ENCODE measurements at places on chromosomes 6 and 20. TPM values are rescaled to one million over a fixed set of nuclear protein-coding genes. Genes with fewer than 3 reads are reported as not detected.
A peak's percentile ranks its signal among the peaks of the same experiment; 100 is the strongest.

GRM1 gene
- not detected for total RNA-seq

RFX6 gene
- not detected for total RNA-seq

LRRC73 gene
- 0.29 TPM for total RNA-seq

RAET1L gene
- not detected for total RNA-seq

C6orf141 gene
- 25.9 TPM for total RNA-seq

MMP24 gene
- total RNA-seq: 0.80 TPM

SMIM8 gene
- 17.9 TPM for total RNA-seq

SEMG1 gene
- not detected for total RNA-seq

GUCA1A gene
- total RNA-seq: not detected

- DNase-seq: no peak
These were observed 33.1 kb downstream of the ATP9A start for GRCh38 chr20:51734876-51735720.

GRCh38 chr20:35320396-35321126 lies 28.3 kb upstream of the FAM83C start:
- no peak for DNase-seq

DNA sequence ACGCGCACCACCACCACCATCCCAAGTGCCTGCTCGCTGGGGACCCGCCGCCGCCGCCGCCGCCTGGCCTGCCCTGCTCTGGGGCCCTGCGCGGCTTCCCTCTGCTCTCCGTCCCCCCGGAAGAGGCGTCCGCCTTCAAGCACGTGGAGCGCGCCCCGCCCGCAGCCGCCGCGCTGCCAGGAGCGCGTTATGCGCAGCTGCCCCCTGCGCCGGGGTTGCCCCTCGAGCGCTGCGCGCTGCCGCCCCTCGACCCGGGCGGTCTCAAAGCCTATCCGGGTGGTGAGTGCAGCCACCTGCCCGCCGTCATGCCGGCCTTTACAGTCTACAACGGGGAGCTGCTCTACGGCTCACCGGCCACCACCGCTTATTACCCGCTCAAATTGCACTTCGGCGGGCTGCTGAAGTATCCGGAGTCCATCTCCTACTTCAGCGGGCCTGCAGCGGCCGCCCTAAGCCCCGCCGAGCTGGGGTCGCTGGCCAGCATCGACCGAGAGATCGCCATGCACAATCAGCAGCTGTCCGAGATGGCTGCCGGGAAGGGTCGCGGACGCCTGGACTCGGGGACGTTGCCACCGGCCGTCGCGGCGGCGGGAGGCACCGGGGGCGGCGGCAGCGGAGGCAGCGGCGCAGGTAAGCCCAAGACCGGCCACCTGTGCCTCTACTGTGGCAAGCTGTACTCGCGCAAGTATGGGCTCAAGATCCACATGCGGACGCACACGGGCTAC lies 7.2 kb downstream of the PRDM13 start:
- no peak for DNase-seq

DNA sequence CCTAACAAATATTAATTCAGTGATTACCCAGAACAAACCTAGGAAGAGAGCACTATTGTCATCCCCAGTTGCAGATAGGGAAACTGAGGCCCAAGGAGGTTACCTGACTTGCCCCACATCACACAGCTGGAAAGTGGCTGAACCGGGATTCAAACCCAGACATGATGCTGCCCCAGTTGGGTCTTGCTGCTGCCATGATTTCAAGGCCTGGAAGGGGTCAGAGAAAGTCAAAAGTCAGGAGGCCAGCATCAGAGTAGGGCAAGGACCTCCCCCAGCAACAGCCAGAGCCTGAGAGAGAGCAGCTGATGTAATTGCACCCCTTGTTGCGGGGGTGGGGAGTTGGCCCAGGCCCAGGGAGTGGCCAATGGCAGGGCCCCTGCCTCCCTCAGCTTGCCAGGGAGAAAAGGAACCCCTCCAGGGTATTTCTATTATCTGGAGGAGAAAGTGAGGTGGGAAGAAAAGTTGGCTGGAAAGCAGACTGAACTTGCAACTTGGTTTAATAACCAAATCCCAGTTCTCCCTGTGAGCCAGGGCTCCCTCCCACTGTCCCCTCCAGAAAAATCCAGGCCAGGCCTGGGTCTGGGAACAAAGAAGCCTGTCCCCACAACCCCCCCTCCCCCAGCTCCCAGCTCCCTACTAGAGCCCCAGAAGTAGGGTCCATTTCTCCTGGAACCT lies 83.6 kb downstream of the MRPL14 start:
- DNase-seq: no peak

- no peak for DNase-seq
These were observed at the start of gene LTA for GRCh38 chr6:31572041-31572911. Gene LTA (plus strand): TSS chr6:31572289. CDS start chr6:31572743, 454 bp downstream.

DNA sequence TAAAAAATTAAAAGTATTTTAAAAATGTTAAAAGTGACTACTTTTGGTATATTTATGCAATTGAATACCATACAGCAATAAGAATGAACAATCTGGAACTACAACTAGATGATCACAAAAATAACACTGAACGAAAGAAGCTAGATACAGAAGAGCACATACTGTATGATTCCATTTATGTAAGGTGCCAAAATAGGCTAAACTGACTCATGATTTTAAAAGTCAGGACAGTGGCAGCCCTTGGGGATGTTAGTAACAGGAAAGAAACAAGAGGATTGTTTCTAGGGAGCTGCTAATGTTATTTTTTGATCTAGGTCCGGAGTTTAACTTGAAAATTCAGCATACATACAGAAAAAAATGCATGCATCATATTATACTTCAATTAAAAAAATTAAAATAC lies 42.3 kb downstream of the KIF13A start:
- no peak for DNase-seq

DNA sequence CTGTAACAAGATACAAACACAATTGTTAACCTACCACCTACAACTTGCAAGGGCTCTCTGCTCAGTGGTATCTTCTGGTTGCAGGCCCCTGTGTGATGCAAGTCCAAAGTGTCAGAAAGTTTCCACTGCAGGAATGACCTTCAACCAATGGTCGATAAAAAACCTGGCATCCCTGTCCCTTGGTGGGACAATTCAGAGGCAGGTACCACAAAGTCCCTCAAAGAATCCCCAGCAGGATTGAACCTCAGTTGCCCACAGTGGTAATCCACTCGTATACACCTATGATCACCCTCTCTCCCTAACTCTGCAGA lies 15.9 kb downstream of the GLO1 start:
- no peak for DNase-seq

DNA sequence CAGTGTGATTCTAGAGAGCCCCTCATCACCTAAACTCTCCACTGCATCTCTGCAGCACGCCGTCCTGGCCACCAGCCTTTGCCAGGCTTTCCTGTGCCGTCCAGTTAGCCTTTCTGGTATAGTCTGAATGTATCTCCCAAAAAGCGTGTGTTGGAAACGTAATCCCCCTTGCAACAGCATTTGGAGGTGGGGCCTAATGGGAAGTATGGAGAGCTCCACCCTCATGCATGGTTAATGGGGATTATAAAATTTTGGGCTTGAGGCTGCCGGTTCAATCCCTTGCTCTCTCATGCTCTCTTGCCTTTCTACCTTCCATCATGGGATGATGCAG lies 53.4 kb downstream of the NEDD9 start:
- DNase-seq: no peak

GRCh38 chr6:159043947-159044346 lies 844 bp downstream of the TAGAP start:
- no peak for DNase-seq

GRCh38 chr6:106383573-106383972 lies 23.1 kb downstream of the CRYBG1 start:
- no peak for DNase-seq

DNA sequence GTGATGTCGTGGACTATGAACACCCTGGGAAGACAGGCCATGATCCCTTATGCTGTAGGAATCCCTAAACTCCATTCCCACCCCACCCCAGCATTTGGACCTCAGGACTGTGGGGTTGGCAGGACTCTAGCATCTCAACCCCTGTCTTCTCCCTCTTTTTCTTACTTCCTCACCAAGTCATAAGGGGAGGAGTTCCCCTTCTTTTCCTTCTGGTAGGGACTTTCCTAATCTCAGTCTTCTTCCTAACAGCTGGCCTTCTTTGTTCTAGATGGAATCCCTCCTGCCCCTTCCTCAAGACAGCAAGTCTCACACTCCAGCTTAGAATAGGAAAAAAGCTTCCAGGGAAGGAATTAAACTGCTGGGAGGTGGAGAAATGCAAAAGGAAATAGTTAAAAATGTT lies 2.3 kb upstream of the SIRPB2 start:
- no peak for DNase-seq

DNA sequence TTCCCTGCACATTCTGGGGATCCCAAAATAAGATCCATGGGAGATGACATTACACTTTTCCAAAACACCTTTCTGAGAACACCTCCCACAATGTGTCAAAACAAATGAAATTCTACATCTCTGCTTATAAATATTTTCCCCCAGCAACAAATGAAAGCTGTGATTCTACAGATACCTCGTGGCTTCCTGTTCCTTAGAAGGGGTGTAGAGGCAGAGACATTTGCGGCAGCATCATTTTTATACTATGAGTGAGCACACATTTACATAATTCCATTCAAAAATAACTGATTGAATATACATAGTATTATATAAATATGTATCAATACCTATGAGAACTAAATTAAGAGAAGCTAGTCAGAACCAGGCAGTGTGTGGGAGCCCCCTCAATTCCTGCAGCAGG lies 213.9 kb upstream of the JARID2 start:
- no peak for DNase-seq

- peak; percentile 57 for DNase-seq
These were observed 247.6 kb downstream of the MYLK4 start for GRCh38 chr6:2502998-2503674.

GRCh38 chr6:116542426-116542825 lies 3.1 kb downstream of the TRAPPC3L start:
- no peak for DNase-seq

DNA sequence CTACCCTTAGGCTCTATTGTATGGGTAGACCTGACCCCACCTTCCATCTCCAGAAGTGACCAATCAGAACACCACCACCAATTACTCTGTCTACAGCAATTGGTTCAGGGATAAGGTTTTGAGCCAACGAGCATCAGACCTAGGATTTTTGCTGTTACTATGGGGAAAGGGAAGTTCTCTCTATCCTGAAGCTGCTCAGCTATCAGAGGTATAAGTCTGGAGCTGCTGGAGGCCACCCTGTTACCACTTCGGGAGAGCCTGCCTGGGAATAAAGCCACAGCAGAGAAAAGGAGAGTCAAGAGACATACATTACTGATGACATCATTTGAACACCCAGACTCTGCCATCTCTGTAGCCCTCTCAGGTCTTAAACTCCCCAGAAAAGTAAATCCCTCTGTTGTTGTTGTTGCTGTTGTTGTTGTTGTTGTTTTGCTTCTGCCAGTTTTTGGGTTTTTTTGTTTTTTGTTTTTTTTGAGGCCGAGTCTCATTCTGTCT lies 94.5 kb downstream of the PREX1 start:
- no peak for DNase-seq

GRCh38 chr6:169839493-169839892 lies 88.1 kb downstream of the ERMARD start:
- no peak for DNase-seq

- no peak for DNase-seq
These were observed 20.3 kb downstream of the OR2B6 start for GRCh38 chr6:27977387-27977786.

- DNase-seq: no peak
These were observed 3.3 kb downstream of the RAB22A start for GRCh38 chr20:58312836-58313235.

DNA sequence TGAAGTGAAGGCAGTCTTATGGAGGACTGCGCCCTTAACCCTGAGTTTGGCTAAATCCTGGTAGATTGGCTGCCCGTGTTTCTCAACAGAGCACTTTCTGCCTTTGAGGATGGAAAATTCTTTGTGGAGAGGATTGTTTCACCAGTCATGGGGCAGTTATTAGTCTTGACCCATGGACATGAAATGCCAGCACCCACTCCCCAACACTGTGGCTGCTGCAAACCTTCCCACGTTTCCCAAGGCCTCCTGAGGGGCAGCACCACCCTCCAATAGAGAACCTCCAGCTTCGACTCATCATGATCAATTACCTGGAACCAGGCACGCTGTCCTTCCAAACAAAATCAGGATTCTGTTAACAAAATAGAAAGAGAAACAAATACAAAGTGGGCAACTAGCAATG lies 117.8 kb downstream of the PXDC1 start:
- DNase-seq: no peak

DNA sequence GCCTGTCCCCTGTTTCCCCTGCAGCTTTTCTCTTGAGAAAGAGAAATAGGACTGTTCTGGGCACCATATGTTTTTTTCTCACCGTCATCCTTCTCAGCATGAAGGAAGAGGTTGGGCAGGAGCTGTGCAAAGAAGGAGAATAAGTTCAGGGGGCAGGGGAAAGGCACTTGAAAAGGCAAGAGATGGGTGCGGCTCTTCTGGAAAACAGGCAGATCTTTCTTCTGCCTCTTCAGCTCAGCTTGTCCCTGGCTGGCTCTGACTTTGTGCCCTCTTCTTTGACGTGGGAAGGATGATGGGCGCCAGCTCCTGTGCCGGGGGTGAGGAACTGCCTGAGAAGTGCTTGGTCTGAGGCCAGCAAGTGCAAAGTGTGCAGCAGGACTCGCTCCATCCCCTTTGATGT lies 206.5 kb downstream of the DOK5 start:
- DNase-seq: no peak

DNA sequence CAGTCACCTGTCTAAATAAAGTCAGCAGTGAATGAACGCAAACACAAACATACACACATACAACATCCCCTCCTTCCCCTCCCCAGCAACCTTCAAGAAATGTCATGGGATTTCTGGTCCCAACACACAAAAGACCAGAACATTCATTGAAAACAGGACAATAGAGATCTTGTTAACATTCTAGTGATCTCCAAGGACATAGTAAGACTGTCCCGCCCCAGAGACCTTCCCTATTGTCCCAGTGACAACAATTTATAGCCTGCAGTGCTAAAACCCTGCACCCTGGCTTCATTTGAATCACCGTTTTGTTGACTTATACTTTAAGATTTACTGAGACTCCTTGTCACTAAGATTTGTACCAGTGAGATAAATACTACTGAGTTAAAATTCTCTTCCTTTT lies 143.9 kb upstream of the NOX3 start:
- DNase-seq: no peak

DNA sequence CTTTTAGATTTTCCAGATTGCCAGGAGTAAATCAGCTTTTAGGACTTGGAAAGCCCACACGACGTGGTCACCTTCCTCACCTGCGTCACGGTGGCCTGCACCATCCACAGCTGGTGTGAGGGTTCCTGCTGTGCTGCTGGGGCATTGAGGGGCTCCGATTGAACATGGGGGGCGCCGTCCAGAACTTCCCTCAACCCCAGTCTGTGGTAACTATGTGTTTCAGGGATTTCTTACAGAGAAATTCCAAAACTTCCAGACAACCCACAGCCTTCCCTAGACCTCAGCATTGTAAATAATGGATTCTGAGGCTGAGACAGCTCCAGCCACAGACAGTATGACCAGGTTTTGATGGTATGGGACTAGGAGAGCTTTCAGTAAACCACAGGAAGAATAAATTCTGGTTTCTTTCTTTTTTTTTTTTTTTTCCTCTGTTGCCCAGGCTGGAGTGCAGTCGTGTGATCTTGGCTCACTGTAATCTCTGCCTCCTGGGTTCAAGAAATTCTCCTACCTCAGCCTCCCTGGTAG lies 46.7 kb upstream of the IRF4 start:
- DNase-seq: no peak
